ENCODE measurements at places on chromosomes 13 and 19.

GRCh38 chr13:62130062-62130970 lies 714.7 kb upstream of the PCDH20 start:
- DNase-seq: no peak

DNA sequence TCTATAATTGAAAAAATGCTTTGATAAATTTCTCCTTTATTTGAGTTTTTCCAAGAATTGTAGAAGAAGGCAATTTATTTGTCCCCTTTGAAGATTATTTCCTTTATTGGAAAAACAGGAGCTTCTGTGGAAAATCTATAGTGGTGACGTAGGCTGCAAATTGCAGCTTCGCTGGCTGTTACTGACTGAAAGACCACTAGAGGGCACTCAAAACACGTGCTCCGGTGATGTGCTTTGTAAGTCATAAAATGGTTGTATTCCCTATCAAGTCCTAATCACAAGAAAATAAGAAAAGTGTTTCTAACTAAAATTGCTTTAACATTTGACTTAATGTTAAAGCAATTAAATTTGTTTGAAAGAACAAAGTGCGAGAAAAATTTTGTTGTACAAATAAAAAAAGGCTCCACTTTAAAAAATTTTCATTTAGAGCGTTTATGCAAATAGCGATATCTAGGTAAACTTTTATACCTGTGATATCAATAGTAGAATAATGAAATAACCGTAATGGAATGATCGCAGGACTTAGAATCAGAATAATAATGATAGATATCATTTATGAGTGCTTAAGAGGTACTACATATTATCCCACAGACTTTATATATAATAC lies 638.2 kb upstream of the SPRY2 start:
- peak; percentile 25 for DNase-seq

GRCh38 chr13:79988573-79988972 lies 352.4 kb downstream of the SPRY2 start:
- no peak for DNase-seq

- no peak for DNase-seq
Observed at GRCh38 chr19:35194012-35194984, 34.2 kb downstream of the FAM187B start.

DNA sequence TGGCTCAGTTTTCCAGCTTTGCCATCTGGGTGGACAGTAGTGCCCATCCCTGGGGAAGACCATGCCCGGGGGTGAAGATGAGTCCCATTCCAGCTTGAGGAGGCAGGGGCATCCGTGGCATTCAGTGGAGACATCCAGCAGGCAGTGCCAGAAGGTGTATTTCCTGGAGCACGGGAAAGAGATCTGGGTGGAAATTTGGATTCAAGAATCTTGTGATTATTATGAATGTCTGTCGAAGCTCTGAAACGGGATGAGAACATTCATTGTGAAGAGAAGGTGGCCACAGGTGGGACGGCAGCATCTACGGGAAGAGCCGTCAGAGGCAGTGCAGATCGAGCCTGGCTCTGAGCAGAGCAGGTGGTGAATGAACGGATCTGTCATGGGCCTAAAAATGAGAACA lies 167.3 kb upstream of the RNF113B start:
- no peak for DNase-seq

- no peak for DNase-seq
Observed at GRCh38 chr19:46478356-46478986, 7.1 kb upstream of the PNMA8A start.

All from PC-9 (cell line).